Smooth muscle cell of trachea (primary cell): ENCODE measurements at places on chromosomes 2 and 18. TPM values are rescaled to one million over a fixed set of nuclear protein-coding genes. Genes with fewer than 3 reads are reported as not detected.

Gene AFF3
- 0.66 and 0.87 TPM in 2 replicates for total RNA-seq

Gene SS18
- 86.8 and 103 TPM in 2 replicates for total RNA-seq

Gene ASPRV1
- 0.15 and 0.33 TPM in 2 replicates for total RNA-seq

Gene MLPH
- 3.1 and 18.0 TPM in 2 replicates for total RNA-seq

Gene CNTNAP5
- total RNA-seq, result not detected in 2 replicates

Gene HDAC4
- 19.9 and 28.3 TPM in 2 replicates for total RNA-seq

Gene EFHD1
- total RNA-seq, result under 0.01 TPM in 1 of 2 replicates, not detected in the other

Gene OSR1
- 19.5 and 35.9 TPM in 2 replicates for total RNA-seq

Gene GPR35
- 0.99 TPM in 1 of 2 replicates, not detected in the other for total RNA-seq

Gene ZNF236
- 10.6 and 14.0 TPM in 2 replicates for total RNA-seq

Gene CD226
- total RNA-seq, result 0.44 and 0.66 TPM in 2 replicates

Gene SLC30A3
- 0.15 and 0.50 TPM in 2 replicates for total RNA-seq

Gene RHOB
- total RNA-seq, result 35.5 and 138 TPM in 2 replicates

Gene TRIM43
- not detected in 2 replicates for total RNA-seq

Gene TCF7L1
- 2.5 and 2.8 TPM in 2 replicates for total RNA-seq
